ENCODE measurements at places on chromosomes 5 and 9. TPM values are rescaled to one million over a fixed set of nuclear protein-coding genes. Genes with fewer than 3 reads are reported as not detected.
A peak's percentile ranks its signal among the peaks of the same experiment; 100 is the strongest.

GRCh38 chr5:57414857-57415256 lies 67.8 kb downstream of the ACTBL2 start:
- ATAC-seq, result no peak

DNA sequence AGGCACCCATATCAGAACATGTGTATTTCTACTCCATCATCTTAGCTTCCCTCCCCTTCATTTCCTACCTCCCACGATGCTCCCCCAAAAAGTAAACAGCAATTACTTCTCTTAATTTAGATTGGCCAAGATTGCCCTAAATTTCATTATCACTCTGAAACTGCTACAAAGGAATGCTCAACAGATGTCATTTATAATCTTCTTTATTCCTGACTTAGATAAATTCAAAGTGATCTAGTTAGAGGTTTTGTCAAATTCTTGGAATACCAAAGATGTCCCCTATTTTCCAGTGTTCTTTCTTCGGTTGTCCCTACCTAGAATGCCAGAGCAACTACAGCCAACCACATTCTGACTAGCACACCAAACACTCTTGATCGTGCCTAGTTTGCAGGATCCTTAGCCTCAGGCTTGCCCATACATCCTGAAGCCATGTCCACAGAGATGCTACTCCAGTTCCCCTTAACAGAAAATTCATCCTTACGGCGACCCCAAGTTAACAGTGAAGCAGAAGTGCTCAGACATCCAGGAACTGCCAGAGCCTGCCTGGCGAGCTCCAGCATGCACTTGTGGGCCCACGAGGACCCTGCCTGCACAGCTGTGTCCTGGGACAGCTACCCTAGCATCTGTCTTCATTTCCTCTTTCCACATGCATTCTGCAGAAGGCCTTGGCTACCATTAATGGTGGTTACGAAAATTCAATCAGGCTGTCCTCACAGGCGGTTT lies 31.6 kb downstream of the DAP start:
- ATAC-seq, result no peak

- ATAC-seq, result peak; percentile 31
Observed at GRCh38 chr9:22452415-22453010, 5.9 kb downstream of the DMRTA1 start.

GRCh38 chr5:170571875-170572852 lies 68.3 kb downstream of the KCNIP1 start:
- peak; percentile 95 for ATAC-seq

GRCh38 chr9:34343090-34343489 lies 13.7 kb downstream of the NUDT2 start:
- no peak for ATAC-seq

- ATAC-seq, result no peak
Observed at GRCh38 chr9:72048850-72049249, 11.6 kb downstream of the C9orf57 start.

Gene CDH6
- not detected for total RNA-seq
